HCT116 (cell line): ENCODE measurements at places on chromosomes 3 and 15. TPM values are rescaled to one million over a fixed set of nuclear protein-coding genes. Genes with fewer than 3 reads are reported as not detected.

GRCh38 chr3:142433110-142433509, 14.7 kb downstream of the XRN1 start:
- no peaks in the 10 kb centered on the region for H3K4me1 ChIP-seq
- no peaks in the 10 kb centered on the region for H3K27me3 ChIP-seq
- H3K4me3 ChIP-seq = no peak overlapping the region
- H3K27ac ChIP-seq = no peak overlapping the region
- H3K36me3 ChIP-seq = no peaks in the 10 kb centered on the region
- no peak for DNase-seq

- no peak for DNase-seq
- H3K27ac ChIP-seq = no peak overlapping the region
- no peak overlapping the region for H3K4me3 ChIP-seq
- H3K36me3 ChIP-seq = no peaks in the 10 kb centered on the region
Observed at GRCh38 chr3:98501270-98501669, 3.8 kb downstream of the OR5K2 start.

DNA sequence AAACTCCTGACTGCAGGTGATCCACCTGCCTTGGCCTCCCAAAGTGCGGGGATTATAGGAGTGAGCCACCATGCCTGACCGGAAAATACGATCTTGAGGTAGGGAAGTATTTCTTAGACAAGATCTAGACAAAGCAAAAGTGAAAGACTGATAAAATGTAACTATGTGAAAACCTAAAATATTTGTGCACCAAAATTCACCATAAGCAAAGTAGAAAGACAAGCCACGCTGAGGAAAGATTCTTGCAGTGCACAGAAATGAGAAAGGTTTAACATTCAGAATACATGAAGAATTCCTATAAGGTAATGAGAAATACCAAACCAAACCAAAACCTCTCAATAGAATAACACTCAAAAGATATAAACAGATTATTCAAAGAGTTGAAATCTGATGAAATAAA, 35.7 kb downstream of the SYNM start:
- H3K27me3 ChIP-seq = no peaks in the 10 kb centered on the region
- no peak for DNase-seq
- H3K36me3 ChIP-seq = no peaks in the 10 kb centered on the region
- no peak overlapping the region for H3K4me3 ChIP-seq
- no peak overlapping the region for H3K27ac ChIP-seq
- H3K4me1 ChIP-seq = no peaks in the 10 kb centered on the region

- no peak overlapping the region for H3K27ac ChIP-seq
- H3K27me3 ChIP-seq = no peaks in the 10 kb centered on the region
- H3K36me3 ChIP-seq = no peaks in the 10 kb centered on the region
- no peak for DNase-seq
- no peaks in the 10 kb centered on the region for H3K4me1 ChIP-seq
Observed at GRCh38 chr3:176349706-176350105, 847.6 kb downstream of the TBL1XR1 start.

DNA sequence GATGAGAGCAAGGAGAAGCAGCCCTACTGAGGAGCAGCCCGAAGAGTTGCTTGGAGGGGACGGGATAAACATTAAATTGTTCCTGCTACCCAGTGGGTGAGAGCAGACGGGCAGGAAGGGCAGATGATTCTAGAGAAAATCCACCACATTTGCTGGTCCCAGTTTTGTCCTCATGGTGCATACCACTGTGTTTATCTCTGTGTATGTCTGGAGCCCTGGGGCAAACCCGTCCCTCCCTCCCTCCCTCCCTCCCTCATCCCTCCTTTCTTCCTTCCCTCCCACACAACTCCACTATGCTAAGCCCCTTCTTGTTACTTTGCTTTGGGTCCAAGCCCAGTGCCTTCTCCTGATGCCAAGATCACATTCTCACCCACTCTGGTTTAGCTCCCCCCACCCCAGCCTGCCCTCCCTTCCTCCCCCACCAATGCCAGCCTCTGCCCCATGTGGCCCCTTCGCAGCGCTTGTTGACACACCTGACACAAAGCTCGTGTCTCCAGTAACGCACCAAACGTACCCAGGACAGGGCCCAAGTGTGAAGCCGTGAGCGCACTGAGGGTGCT, 194.8 kb downstream of the ATP10A start:
- H3K36me3 ChIP-seq = no peaks in the 10 kb centered on the region
- H3K27ac ChIP-seq = no peak overlapping the region
- no peak for DNase-seq
- no peaks in the 10 kb centered on the region for H3K27me3 ChIP-seq
- no peak overlapping the region for H3K4me3 ChIP-seq
- H3K4me1 ChIP-seq = no peaks in the 10 kb centered on the region

DNA sequence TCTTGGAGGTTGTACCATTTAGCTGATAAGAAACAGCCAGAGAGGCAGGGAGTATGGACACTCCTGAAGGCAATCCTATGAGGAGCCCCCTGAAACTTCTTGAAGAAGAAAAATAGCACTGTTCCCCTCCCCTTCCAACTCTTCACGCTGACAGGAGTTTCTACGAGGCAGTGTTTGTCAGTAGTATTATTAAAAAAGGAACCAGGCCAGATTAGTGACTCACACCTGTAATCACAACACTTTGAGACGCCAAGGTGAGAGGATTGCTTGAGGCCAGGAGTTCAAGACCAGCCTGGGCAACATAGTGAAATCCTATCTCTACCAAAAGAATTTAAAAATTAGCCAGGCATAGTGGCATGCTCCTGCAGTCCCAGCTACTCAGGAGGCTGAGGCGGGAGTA, 38.7 kb downstream of the WWTR1 start:
- no peak for DNase-seq
- no peaks in the 10 kb centered on the region for H3K27me3 ChIP-seq
- peaks cover 30% of the 10 kb centered on the region for H3K4me1 ChIP-seq
- no peak overlapping the region for H3K4me3 ChIP-seq

STRIT1 gene
- total RNA-seq = not detected
